Tibial nerve (tissue), 4 donors: ENCODE measurements at places on chromosomes 13 and 19.
A peak's percentile ranks its signal among the peaks of the same experiment; 100 is the strongest.

DNA sequence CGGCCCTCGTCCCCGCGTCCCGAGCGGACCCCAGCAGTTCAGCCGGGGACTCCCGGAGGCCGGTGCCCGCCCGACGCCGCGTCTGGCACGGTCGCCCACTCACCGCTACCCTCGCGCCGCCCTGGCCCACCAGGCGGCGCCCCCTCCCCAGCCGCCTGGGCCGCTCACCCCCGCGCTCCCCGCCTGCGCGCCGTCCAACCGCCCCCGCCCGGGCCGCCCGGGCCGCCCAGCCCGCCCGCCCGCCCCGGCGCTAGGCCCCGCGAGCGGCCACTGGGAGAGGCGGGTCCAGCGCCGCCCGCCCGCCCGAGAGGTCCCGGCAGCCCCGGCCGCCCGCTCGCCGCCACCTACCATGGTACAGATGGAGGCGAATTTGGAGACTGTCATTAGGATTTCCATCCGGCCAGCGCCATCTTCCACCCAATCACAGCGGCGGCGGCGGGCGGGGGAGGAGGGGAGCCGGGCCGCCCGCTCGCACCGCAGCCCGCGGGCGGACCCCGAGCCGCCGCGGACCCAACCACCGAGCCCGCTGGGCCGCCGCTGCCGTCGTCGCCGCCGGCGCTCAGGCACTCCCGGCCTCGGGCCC lies at the start of gene USP12:
TSS of gene USP12 (minus strand) at position 568 of the 583 bp plus-strand sequence. CDS start at position 396, 172 bp downstream.
- DNase-seq, result no peak

DNA sequence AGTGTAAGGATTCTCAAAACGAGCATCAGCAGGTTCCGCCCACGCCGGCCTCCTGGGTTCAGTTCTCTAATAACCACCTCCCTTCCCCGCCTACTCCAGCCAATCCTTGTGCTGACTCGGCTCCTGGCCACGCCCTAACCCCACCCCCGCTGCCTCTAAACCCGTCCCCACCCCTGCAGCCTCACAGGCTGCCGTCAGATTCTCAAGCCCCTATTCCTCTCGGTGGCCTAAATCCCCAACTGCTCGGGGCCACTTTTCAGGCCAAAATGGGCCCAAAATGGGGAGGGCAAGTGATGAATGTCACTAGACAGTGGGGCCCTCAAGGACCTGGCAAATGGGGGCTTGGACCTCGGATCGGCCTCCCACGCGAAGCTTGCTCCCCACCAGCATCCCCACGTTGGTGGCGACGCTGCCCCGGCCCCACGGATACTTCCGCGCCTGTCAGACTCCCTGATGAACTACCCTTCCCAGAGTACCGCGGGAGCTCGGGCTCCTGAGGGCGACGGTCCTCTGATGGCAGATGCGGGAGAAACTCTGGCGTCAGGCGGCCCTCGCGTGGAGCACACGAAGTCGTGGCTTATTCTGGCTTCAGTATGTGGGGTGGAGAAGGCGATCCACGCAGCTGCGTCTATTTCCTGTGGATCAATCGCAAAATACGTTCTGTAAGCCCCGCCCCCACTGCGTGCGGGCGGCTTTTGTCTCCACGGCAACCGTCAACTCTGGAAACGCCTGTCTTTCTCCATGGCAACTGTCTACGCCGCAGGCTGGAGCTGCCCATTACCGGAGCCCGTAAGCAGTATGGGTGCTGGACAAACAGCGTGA lies 24.8 kb downstream of the ZNF473 start:
- DNase-seq, result peak; percentile 75

DNA sequence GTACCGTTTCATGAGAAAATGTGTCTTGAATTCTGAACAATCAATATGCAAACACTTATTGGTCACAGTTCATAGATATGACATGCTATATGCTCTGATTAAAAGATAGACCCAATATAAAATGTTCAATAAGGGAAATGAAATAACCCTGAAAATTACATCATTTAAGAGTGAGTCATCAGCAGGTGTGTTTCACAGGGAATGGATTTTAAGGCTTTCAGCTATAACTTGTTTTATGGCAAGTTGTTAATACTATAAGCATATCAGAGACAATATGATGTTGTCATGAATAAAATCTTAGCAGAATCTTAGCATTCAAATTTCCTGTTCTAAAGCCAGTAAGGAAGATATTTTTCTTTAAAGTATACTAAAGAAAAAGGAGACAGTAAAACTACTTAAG lies 483.4 kb upstream of the PCDH9 start:
- no peak for DNase-seq

DNA sequence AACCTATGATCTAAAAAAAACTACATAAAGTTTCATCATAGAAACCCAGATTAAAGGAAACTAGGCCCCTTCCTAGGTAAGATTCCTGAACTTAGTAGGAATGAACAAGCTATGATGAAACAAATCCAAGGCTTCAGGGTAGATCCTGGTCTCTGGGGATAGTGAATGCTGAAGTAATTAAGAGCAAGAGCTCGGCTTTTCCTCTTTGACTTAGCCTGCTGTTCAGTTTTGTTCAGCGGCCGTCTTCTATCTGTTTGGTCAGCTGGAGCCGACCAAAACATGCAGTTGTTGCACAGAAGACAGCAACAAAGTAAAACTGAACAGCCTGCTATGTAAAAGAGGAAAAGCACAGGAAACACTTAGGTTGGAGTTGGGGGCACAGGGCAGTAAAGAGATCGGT lies 44.1 kb upstream of the RFXAP start:
- no peak for DNase-seq

DNA sequence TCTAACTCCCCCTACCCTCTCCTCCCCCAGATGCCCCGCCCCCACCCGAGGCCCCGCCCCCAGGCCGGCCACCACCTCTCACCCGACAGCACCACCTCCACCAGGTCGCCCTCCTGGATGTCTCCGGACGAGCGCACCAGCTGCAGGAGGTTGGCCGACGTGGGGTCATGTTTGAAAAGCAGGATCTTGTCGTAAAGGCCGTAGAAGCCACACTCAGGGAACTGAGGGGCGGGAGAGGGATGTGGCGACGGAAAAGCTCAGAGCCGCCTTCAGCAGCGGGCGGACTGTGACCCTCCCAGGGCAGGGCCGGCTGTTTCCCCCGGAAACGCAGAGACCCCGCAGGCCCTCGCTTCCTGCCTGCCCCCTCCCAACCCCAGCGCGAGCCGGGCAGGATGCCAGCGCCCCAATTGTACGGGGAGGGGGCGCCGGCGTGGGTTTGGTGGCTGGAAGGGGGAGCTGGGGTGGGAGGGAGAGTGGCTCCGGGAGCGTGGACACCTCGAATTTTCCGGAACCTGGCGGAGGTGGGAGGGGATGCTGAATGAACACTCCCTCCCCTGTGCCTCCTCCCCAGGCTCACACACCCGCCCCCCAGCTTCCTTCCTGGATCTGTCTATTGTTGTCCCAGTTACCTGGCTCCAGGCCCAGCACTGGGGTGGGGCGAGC lies 3.0 kb downstream of the PRKD2 start:
- DNase-seq, result peak; percentile 96

DNA sequence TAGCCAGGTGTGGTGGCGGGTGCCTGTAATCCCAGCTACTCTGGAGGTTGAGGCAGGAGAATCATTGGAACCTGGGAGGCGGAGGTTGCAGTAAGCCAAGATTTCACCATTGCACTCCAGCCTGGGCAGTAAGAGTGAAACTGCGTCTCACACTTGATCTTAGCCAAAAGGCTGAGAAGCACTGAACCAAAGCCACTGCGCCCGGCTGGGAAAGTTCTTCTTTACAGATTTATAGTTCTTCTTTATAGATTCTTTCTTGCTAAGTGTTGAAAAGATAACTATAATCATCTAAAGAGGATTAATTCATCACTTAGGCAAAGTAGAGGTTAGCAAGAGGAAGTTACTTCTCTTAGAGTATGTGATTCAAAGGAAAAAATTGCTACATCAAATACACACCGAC lies 11.1 kb downstream of the ZNF417 start:
- DNase-seq, result no peak
